ENCODE measurements at places on chromosomes 11 and 22.

DNA sequence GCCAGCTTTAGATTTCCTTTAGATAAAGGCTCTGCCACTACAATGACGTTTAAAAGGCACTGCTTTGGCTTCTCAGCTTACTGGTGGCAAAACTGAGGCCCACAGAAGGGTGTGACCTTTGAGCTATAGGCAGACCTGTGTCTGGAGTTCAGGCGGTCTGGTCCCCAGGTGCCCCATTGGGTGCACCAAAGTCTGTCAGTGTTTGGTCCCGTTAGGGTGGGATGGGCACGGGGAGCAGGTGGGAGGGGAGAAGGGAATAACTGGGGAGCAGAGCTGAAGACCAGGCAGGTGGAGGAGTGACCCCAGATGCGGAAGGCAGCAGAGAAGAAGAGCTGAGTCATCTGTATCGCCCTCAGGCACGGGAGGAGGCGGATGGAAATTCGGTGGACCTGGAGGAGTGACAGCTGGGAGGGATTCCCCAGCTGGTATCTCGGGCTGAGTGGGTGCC lies 45.3 kb upstream of the GCAT start:
- H3K36me3 ChIP-seq, result peaks cover 71% of the 10 kb centered on the region
- H3K4me1 ChIP-seq, result no peaks in the 10 kb centered on the region
- DNase-seq, result no peak
- H3K4me3 ChIP-seq, result no peak overlapping the region

- H3K36me3 ChIP-seq, result no peaks in the 10 kb centered on the region
- no peak for DNase-seq
- H3K4me1 ChIP-seq, result no peaks in the 10 kb centered on the region
- H3K27ac ChIP-seq, result no peak overlapping the region
Observed at GRCh38 chr11:93520726-93521509, 22.3 kb downstream of the SMCO4 start.

DNA sequence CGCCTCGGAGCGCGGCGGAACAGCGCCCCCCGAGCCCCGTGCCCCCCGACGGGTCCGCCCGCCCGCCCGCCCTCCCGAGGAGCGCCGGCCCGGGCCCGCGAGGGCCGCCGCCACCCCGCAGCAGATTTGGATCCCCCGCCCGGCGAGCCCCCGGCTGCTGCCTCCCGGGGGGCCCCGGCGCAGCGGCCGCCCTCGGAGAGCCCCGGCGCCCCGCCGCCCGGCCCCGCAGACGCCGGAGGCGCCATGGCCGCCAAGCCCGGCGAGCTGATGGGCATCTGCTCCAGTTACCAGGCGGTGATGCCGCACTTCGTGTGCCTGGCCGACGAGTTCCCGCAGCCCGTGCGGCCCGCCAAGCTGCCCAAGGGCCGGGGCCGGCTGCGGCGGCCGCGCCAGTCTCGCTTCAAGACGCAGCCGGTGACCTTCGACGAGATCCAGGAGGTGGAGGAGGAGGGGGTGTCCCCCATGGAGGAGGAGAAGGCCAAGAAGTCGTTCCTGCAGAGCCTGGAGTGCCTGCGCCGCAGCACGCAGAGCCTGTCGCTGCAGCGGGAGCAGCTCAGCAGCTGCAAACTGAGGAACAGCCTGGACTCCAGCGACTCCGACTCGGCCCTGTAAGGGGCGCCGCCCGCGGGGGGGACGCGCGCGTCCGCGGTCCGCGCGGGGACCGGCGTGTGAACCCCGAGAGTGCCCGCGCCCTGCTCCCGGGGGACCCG lies 380 bp downstream of the C11orf96 start:
- peak overlapping the region; percentile 84 for H3K27ac ChIP-seq
- peak overlapping the region; percentile 72 for H3K4me3 ChIP-seq
- peaks cover 9% of the 10 kb centered on the region for H3K36me3 ChIP-seq
- DNase-seq, result no peak
- H3K4me1 ChIP-seq, result peaks cover 27% of the 10 kb centered on the region
- H3K27me3 ChIP-seq, result no peaks in the 10 kb centered on the region

DNA sequence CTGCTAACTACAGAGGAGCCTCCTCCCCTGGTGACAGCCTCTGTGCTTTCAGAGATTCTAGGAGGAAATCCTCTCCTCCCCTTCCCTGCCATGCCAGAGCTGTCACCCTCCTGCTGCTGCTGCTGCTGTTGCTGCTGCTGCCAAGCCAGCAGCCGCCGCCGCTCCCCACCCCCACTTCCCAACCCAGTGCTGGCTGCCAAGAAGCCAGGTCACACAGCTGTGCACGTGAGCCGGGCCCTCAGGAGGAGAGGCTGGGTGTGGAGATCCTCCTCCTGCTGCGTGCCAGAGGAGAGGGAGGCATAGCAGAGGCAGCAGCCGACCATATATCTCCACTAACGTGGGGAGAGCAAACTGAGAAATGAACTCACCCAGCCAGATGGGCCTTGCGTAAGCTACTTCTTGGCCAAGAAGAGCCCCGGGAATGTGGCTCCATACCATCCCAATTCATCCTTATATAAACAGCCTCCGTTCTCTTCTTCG lies 12.4 kb downstream of the CRY2 start:
- peak; percentile 94 for DNase-seq
- H3K4me3 ChIP-seq, result no peak overlapping the region
- peak overlapping the region; percentile 88 for H3K27ac ChIP-seq

DNA sequence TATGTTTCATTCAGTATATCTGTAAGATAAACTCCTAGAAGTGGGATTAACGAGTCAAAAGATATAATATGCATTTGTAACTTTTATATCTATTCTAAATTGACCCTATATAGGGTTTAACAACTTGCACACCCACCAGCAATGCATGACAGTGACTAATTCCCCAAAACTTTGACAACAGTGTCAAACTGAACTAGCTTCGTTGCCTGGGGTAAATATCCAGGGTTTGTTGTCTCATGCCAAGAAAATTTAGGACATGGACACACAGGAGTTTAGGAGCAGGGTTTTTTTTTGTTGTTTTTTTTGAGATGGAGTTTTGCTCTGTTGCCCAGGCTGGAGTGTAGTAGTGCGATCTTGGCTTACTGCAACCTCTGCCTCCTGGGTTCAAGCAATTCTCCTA lies 5.1 kb downstream of the SNU13 start:
- no peak overlapping the region for H3K4me3 ChIP-seq
- no peaks in the 10 kb centered on the region for H3K27me3 ChIP-seq
- peaks cover 24% of the 10 kb centered on the region for H3K4me1 ChIP-seq
- no peak overlapping the region for H3K27ac ChIP-seq
- H3K36me3 ChIP-seq, result peaks cover 22% of the 10 kb centered on the region
